Foreskin fibroblast (primary cell): ENCODE measurements at places on chromosomes 3 and 15.

- no peak for DNase-seq
These were observed 398.0 kb downstream of the NAALADL2 start for GRCh38 chr3:175257123-175257522.

GRCh38 chr15:64697911-64698369, 77.4 kb downstream of the RBPMS2 start:
- DNase-seq = peak; percentile 51

DNA sequence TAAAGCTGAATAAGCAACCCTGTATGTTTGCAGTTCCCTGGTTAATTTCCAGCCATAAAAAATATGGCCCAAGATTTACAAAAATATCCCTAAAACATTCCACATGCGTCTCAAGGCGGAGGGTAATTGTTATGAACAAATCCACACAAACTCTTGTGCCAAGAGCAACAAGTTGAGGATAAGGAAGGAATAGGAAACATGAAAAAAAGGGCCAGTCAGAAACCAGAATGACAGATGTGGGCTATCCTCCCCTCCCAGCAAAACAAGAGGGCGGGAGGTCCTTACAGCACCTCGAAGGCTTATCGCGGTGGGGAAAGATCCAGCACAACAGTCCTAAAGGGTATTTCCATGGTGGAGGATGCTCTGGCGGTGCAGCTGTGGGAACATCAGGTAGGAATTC, 155.6 kb upstream of the HES1 start:
- no peak for DNase-seq

- DNase-seq = peak; percentile 19
These were observed 1.4 kb downstream of the B4GALT4 start for GRCh38 chr3:119239206-119239820.

GRCh38 chr15:89822026-89822425, 7.4 kb upstream of the ANPEP start:
- DNase-seq = no peak
